ENCODE measurements at places on chromosomes 4 and X. TPM values are rescaled to one million over a fixed set of nuclear protein-coding genes. Genes with fewer than 3 reads are reported as not detected.

DNA sequence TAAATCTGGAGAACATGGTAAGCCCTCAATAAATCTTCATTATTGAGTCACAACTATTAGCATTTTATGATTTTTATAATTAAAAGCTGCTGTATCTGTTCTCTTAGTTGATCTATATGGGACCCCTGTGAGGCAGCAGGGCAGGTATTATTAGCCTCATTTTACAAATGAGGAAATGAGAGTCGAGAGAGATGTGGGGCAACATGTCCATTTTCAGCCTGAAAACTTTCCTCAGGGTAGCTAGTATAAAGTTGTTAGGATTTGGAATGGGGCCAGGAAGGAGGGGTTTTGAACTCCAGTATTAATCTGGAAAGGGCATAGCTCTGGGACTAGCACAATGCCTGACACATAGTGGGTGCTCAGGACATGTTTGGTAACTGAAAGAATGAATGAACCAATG is 191.7 kb upstream of the GPC4 start:
- no peak for DNase-seq

Gene MORC4
- 11.1 TPM for total RNA-seq

Gene PARM1
- 24.9 TPM for total RNA-seq

Gene MAGEA1
- not detected for total RNA-seq

Measured in esophagus muscularis mucosa (tissue), 4 donors.